Activated T-helper 1 cell treated with anti-CD3 and anti-CD28 coated beads, Interleukin-2, amount 50 U/mL, for 16 hours (primary cell): ENCODE measurements at places on chromosomes 12 and 14.

GRCh38 chr14:85731186-85731585 is 201.2 kb downstream of the FLRT2 start:
- no peak for DNase-seq

GRCh38 chr12:29644536-29645162 is 139.1 kb downstream of the TMTC1 start:
- no peak for DNase-seq

GRCh38 chr12:130423136-130423535 is 85.4 kb downstream of the PIWIL1 start:
- no peak for DNase-seq

DNA sequence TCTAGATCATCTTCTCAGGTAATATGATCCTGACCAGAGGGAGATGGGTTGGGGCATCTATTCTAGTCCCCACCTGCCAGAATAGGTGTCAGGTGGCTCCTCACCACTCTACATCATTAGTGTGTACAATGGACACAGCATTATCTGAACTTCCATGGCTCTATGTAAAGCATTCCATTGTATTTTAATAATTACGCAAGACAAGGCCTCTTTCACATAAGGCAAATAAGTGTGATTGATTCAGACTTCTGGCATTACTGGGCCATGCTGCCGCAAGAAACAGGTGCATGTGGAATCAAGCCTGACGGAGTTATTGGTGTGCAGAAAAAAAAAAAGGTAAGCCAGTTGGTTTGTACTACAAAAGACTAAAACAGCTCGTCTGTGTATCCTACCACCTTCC is 3.1 kb upstream of the DDHD1 start:
- no peak for DNase-seq

- DNase-seq = no peak
Observed at GRCh38 chr14:49058511-49058910, 527.7 kb downstream of the RPS29 start.

- peak; percentile 47 for DNase-seq
Observed at GRCh38 chr12:68175557-68176061, 16.1 kb upstream of the IFNG start.

DNA sequence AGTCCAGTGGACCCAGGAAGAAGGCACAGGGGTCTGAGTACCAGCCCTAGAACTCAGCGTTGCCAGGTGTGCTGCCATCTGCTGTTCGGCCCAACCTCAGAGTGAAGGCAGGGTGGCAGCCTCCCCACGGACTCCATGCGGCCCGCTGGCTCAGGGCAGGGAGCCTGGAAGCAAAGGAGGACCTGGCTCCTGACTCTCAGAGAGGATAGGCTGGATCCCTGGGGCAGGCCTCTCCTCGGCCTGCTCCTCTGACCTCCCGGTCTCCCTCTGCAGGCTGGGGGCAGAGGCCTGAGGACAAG is 10.1 kb downstream of the MCRS1 start:
- no peak for DNase-seq
